ENCODE measurements at places on chromosomes 11 and 22.

DNA sequence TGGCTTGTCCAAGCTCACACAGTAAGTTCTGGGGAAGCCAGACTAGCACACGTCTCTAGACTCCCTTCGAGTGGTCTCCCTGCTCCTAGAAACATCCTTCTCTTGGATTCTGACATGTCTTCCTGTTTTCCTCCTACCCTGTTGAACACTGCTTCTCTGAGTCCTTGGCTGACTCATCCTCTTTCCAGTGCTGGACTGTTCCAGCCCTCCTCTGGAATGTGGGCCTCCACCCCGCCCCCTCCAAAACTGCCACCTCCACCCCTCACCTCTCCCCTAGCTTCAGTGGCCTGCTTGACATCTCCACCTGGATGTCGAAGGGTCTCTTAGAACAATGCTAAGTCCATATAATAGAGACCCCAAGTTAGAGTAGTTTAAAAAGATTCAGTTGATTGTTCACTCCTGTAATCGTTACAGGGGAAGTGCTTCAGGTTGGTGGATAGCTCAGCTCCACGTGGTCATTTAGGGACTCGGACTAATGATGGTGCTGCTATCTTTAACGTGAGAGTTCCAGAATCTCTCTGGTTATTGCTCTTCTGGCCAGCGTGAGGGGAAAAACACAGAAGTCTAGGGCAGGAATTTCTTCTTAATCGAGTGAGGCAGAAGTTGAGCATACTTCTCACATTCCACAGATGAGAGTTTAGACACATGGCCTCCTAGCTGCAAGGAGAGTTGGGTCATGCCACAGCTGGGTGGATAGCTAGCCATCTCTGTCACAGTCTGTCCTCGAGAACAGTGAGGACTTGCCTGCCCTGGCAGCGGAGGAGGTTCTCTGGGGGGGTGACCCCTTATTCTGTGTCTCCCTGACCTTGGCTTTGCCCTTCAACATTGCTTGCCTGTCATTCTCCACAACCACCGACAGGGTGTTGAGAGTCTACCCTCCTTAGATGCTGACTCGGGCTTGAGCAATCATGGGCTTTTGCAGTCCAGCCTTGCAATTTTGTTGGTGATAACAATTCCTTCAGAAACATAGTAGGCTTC lies 4.7 kb upstream of the C11orf96 start:
- no peak for DNase-seq

DNA sequence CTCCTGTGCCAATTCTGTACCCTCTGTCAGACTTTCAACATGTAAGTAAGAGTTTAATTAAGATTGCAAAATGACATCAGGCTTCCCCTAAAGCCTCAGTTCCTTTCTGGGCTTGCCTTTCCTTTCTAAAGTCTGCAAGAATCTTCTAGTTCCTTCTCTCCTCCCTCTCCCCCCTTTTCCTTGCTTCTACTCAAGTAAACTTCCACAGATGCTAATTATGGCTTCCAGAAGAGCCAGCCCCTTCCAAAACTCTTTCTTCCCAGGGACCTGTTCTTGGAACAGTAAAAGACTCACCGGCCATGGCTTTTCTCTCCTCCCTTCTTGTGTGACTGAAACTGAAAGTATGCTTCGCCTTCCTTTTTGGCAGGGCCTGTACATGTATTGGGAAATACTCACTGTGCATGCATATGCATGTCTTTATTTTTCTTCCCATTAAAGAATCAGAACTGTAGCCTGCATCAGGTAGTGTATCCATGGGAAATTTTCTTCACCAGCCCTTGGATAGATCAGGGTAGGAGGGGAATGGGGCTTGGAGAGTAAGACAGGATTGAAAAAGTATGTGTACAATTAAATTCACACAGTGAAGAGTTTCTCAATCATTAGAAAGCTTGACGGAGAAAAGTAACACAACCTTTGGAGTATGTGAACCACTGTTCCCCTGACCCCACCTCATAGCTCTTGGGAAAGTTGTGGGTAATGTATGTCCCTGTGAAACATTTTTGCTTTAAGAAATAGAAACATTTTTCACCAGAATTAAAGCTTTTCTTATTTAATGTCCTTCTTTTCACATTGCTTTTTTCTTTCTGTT lies at the start of gene CASP1:
Gene CASP1, minus strand, starts transcription at position 332 of the 808 bp plus-strand sequence. Its CDS starts 31 bp downstream, at position 301.
- peak; percentile 67 for DNase-seq

- DNase-seq, result no peak
These were observed 11.1 kb upstream of the FXYD6 start for GRCh38 chr11:117887431-117888138.

GRCh38 chr11:128411150-128411549 lies 176.2 kb downstream of the ETS1 start:
- DNase-seq, result no peak

- no peak for DNase-seq
These were observed 38.6 kb upstream of the PRR5 start for GRCh38 chr22:44663256-44663999.

DNA sequence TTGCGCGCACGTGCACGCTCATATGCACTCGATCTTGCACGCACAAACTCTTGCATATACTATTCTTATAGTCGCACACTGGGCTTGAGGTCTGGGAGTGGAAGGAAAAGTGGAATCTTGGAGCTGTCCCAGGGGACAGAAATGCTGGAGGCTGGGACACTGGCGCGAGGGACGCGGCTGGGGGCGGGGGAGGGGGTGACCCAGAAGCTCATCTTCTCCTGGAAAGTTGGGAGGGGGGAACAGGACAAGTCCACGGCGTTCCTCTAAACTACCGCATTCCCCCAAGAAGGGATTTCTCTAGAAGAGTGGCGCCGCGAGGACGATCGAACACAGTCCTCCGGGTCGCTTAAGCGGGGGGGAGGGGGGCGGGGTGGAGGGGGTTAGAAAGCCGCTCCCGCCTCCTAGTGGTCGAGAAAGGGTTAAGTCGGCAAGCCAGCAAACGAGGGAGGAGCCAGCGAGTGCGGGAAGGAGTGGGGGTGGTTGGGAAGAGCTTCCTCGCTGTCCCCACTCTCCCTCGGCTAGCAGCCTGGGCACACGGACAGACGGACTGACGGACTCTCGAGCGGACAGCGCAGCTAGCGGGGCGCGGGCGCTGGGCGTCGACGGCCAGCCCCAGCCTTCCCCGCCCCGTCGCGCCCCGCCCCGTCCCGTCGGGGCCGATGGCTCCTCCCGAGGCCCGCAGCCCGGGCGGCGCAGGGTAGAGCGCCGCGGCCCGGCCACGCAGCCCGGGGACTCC lies at the start of gene RTN4RL2:
Gene RTN4RL2, plus strand, starts transcription at position 507 of the 736 bp plus-strand sequence. CDS start 338 bp downstream, outside the sequence.
- DNase-seq, result peak; percentile 59

GRCh38 chr22:19396934-19397733 lies 34.4 kb downstream of the HIRA start:
- DNase-seq, result no peak

All from activated CD4-positive, alpha-beta T cell treated with anti-CD3 and anti-CD28 coated beads, Interleukin-2, amount 50 U/mL, for 16 hours (primary cell).